ENCODE measurements at places on chromosomes 12 and 14.

- DNase-seq = no peak
These were observed 75.4 kb upstream of the BDKRB2 start for GRCh38 chr14:96129128-96129736.

- DNase-seq = no peak
These were observed 61.2 kb downstream of the ATG14 start for GRCh38 chr14:55350461-55350860.

GRCh38 chr12:43951286-43951685 is 115.4 kb downstream of the TMEM117 start:
- DNase-seq = no peak

GRCh38 chr12:14780859-14781258 is 22.4 kb downstream of the WBP11 start:
- no peak for DNase-seq

DNA sequence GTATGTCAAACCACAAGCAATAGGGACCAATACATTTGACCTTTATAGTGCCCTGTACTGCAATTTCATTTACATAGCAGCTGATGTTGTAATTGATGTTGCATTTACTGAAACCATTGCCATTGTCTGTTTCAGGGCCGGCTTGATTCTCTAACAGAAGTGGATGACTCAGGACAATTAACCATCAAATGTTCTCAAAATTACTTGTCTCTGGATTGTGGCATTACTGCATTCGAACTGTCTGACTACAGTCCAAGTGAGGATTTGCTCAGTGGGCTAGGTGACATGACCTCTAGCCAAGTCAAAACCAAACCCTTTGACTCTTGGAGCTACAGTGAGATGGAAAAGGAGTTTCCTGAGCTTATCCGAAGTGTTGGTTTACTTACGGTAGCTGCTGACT is 216.0 kb downstream of the AKAP6 start:
- DNase-seq = no peak

- DNase-seq = no peak
These were observed 881.6 kb downstream of the NRXN3 start for GRCh38 chr14:79051742-79052141.

GRCh38 chr14:92328664-92329255 is 5.8 kb downstream of the SLC24A4 start:
- no peak for DNase-seq

DNA sequence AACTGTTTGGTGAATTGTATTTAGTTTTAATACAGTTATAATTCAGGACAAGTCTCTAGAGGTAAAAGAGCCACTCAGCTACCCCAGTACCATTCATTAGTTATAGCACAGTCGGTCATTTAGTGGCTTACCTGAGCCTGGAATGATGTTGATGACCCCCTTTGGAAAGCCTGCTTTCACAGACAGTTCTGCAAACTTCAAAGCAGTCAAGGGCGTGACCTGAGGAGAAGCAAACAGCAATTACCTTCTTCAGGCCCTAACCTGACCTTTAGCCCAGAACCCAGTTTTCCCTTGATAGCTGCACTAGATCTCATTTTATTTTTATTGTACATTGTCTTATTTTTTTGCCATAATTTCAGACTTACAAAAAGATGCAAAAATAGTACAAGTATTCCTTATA is 43.8 kb downstream of the ALDH1L2 start:
- no peak for DNase-seq

DNA sequence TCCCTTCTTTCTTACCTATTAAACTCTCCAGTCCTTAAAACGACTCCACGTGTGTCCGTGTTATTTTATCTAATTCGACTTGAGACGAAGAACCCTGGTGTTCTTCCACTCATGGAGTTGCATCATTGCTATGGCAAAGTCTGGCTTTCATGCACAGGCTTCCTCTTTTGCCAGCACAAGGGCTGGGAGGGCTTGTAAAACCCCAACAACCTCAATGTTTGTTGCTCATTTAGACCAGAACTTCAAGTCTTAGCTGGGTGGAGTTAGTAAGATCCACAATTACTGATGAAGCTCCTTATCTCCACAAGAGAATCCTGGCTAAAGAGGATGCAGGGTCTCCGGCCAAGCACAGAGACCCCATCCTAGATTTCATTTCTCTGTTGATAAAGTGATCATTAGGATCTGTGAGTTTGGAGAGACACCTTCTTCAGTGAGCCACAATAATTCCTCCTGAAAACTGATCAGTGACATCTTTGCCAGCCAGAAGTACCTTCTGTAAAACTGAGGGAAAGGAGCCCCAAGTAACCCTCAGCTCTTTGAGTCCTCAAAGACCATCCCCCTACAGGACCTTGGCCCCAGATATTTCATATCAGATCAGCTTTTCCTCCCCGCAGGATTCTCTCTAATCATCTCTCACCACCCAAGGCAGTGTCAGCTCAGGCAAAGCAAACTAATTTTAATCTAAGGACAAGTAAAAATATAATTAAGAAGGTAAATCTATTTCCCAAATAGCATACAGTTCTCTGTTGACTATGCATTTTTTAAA is 514.6 kb downstream of the FUT8 start:
- DNase-seq = no peak
